ENCODE measurements at places on chromosomes 2 and 18.

DNA sequence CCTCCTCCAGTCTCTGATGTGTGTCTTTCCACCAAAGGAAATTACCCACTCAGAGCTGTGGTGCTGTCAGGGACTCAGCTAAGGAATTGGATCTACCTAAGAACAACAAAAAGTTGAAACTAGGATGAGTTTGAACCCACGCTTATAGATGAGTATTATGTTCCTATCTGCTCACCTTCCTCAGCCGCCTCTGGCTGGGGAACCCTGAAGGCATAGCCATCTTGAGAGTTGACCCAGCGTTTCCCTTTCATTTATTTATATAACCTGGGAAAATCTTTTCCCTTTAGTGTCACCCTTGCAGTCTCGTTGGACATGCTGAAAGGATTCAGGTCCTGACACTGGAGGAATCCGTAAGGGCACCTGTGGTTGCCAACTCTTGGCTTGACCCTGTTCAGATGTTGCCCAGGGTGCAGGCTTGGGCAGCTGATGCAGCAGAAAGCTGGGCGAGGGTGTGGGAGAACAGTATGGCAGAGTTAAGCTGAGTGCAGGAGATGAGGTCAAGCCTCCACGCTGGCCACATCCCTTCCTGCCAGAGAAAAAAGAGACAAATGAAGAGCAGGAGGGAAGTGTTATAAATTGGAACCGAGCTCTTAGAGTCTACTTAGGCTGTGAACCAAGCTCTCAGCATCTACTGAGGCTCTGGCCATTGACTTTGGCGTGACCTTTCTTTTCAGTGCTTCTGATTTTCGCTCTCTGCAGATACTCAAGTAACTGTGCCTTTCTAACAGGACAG, 1.9 kb downstream of the CDH20 start:
- no peak for DNase-seq

DNA sequence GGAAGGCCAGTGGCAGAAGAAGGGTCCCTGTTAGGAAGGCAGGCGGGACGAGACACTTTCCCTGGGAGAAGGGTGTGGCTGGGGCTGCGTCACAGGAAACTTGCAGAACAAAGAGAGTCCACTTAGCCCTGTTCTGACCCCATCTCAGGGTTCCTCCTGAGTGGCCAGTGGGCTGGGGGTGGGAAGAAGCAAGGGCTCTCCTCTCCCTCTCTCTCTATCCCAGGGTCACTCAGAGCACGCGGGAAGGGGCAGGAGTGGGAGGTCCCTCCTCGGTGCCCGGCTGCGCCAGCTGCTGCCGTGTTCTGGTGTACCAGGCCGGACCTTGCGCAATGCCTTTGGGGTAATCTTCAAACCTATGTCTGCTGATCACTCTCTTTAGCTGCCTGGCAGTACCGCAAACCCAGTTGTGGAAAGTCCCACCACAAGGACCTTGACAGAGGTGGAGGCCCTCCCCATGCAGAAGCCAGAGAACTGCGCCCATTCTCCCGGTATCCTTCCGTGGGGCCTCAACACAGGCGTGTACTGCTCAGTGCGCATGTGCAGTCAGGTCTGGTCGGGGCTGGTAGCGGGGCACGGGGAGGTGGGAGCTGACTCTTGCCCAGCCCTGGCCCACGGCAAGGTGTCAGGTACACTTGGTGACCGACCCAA, 47.8 kb upstream of the ST3GAL5 start:
- no peak for DNase-seq

DNA sequence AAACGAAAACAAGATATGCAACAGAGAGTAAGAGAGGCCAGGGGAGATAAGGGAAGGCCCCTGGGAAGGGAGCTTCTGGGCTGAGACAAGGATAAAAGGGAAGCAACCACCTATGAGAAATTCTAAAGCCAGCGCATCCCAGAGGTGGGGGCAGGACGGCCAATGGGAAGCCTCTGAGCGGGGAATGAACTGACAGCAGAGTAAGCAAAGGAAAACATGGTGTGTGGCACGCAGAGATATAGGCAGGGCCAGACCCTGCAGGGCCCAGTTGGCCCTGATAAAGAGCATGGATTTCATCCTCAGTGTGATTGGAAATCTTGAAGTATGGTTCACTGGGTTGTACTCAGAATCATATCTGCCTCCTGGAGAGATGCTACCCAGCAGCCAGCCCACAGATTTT, 78.7 kb downstream of the IRS1 start:
- DNase-seq, result no peak

- no peak for DNase-seq
These were observed 1.9 kb downstream of the SEMA4C start for GRCh38 chr2:96867756-96868554.

GRCh38 chr2:207768866-207769596, 675 bp downstream of the FZD5 start:
- DNase-seq, result peak; percentile 30

DNA sequence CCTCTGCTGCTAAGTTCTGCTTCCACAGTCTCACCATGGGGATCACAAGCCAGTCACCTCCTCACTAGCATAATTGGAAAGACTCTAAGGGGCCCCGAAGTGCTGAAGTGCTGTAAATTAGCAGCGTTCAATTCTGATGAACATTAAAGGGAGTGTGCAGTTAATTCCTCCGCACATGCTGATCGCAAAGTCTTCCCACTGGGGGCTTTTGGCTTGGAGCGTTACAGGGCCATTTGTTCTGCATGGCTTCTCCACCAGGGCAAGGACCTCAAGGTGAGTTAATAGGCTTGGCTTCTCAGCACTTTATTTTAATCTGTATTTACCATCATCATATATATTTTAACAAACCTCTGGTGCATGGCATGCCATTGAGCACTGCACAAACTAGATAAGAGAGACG, 216.3 kb upstream of the PARD3B start:
- peak; percentile 11 for DNase-seq

DNA sequence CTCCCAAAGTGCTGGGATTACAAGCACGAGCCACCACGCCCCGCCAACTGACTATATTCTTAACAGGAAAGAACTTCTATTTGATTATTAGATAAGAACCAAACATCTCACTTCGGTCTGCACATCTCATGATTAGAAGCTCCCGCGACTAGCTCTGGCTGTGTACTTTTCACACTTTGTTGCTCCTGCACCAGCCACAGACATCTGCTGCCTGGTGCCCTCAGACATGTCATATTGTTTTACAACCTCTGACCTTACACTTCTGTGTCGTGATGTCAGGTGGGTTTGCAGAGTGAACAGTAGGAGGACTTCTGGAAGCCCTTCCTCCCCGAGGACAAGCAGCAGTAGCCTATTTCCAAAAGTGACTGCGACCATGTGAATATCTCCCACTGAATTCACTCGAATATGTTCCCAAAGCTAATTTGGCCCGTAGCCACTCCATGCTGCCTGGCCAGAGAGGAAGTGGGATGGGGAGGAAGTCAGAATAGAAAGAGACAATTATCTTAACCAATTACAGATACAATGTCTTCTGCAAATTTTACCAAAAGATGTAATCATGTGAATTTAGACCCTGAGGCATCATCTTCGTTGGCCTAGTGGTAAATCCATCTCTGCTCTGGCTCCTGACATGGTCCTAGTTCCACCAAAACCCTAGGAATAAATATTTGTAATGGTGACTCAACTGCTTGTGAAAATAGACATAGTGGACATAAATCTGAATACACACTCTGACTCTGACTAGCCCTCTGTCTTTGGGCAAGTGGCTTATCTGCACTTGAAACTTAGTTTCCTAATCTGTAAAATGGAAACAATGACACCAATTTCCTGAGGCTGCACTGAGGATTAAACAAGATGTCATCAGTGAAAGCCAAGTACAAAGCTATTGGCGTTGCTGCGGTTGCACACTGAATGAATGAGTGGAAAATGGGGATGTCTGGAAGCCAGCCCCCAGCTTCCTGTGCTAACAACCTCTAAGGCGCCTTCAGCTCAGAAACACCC, 406.1 kb downstream of the LRATD1 start:
- no peak for DNase-seq

- DNase-seq, result no peak
These were observed 266.6 kb downstream of the CAMKMT start for GRCh38 chr2:44628297-44628696.

Measured in WERI-Rb-1 (cell line).